ENCODE measurements at places on chromosomes 1 and 21.

DNA sequence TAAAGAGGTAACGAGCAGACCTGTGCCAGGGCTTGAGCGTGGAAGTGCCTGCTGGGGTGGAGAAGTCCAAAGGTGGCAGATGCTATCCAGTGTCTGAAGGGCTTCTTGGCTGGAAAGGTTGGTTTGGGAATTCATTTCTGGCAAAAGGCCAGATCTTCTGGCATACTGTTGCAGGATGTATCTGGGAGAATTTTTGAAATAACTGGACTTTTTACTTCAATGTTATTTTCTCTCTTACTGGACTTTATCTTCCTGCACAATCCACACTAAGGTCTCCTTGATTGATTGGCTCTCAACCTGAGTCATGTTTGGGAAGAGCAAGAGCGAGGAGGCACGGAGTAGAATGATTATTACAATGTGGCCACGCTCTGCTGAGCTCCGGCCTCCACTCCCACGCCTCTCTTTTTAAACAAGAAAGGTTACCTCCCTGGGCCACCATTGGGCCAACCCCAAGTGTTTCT lies 278.4 kb downstream of the TM2D1 start:
- DNase-seq = no peak

GRCh38 chr1:6269720-6270400 lies 9.0 kb upstream of the GPR153 start:
- DNase-seq = no peak

DNA sequence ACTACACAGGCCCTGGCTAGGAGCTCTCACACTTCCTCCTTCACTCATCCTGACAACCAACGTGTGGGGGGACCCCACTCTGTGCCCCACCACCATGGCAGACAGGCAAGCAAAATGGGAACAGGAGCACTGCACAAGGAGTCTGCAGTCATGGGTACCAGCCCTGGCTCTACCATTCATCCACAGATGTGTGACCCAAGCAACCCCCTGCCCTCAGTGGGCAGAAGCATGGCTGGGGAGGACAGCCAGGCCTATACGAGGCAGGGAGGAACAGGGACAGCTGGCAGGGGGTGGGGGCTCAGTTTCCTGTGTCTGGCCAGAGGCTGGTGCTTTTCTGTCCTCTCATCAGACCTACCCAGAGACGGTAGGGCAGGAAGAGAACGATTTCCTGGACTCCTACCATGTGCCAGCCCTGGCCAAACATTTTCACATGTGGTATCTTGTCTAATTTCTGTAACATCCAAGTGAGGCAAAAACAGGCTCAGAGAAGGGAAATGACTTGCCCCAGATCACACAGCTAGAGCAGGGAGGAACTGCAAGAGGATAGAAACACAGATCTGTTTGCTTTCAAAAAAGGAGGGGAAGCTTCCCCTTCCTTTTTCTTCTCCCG lies 178.0 kb downstream of the HIVEP3 start:
- no peak for DNase-seq

DNA sequence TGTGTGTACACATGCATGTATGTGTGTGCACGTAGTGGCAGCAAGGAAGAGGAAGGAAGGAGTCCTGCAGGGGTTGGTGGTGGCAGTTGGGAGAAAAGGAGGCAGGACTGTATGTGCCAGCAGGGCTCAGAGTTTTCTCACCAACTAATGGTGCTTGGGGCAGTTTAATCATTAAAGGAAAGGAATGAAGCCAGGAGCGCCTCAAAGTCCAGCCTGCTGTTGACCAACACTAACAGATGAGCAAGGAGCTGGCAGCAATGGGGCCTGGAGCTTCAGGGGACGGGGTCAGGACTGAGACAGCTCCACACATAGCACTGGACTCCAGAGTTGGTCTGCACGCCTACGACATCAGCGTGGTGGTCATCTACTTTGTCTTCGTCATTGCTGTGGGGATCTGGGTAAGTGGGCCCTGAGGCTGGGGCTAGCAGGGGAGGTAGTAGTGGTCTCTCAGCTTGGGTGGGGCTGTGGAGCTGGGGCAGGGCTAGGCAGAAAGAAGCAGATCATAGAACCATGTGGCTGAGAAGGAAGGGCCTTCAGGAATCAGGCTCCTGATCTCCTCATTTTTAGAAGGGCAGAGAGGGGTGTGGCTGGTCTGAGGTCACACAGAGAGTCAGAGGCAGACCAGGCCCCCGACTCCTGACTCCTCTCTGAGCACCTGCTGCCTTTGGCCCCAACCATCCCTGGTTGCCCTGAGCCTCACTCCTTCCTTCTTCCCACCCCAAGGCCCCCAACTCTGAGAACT lies at the start of gene SLC5A9:
Gene SLC5A9, plus strand, starts transcription at position 216 of the 742 bp plus-strand sequence. Its CDS starts 21 bp downstream, at position 237.
- DNase-seq = no peak

GRCh38 chr1:6634371-6635052 lies 9.8 kb downstream of the THAP3 start:
- DNase-seq = no peak

DNA sequence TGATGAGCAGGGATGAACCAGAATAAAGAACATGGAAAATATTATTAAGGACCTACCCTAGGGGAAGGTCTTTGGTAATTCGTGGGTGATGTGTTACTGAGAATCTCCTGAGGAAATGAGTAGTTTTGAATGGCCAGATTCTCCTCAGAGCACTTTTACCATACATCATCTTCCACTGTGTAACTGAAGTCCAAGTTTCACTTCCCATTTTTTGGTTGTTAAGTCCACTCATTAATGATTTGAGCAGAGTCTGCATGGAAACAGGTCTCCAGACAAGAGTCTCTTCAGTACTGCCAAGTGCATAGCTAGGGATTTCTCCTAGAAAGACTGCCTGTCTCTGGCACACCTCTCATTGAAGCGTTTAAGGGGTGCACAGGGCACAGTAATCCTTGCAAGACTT lies 48.7 kb upstream of the PCP4 start:
- no peak for DNase-seq

- DNase-seq = no peak
Observed at GRCh38 chr1:195373856-195374255, 1234.4 kb downstream of the KCNT2 start.

Measured in CD4-positive, alpha-beta memory T cell (primary cell).